ENCODE measurements at places on chromosomes 7 and 10. TPM values are rescaled to one million over a fixed set of nuclear protein-coding genes. Genes with fewer than 3 reads are reported as not detected.

Gene LRIT1
- 3.6 TPM for total RNA-seq

Gene ANKRD22
- total RNA-seq = 1.4 TPM

DNA sequence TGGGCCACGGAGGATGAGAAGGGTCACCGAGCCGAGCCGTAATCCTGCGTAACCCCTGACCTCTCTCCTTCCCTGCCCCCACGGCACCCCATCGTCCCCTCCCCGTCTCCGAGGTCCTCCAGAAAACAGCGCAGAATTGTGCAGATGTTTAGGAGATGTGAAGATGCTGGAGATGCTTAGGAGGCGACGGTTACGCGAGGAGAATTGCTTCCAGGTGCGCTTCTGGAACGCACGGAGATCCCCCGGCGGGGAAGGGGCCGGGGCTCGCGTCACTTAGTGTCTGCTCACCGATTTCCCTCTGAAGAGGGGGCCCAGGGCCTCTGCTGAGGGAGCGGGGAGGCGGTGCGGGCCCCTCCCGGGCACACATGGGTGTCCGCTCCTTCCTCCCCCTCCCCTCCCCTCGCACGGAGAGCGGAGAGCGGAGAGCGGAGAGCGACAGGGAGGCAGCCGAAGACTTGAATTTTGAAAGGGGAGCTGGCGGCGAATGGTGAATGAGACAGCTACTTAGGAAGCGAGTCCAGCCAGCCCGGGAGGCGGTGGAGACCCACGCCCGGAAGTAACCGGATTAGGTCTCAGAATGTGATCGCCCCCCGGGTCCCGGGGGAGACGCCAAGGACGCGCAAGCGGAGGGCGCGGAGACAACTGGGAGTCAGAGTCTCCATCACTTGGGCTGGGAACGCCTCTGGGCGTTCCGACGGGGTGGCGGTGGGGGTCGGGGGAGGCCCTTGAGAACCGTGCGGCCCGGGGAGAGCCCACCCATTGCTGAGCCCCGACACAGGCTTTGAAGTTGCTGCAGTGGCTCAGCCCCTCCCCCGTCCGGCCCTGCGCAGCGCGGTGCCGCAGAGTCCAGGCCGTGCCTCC, 8.7 kb upstream of the EN2 start:
- no peak for DNase-seq

DNA sequence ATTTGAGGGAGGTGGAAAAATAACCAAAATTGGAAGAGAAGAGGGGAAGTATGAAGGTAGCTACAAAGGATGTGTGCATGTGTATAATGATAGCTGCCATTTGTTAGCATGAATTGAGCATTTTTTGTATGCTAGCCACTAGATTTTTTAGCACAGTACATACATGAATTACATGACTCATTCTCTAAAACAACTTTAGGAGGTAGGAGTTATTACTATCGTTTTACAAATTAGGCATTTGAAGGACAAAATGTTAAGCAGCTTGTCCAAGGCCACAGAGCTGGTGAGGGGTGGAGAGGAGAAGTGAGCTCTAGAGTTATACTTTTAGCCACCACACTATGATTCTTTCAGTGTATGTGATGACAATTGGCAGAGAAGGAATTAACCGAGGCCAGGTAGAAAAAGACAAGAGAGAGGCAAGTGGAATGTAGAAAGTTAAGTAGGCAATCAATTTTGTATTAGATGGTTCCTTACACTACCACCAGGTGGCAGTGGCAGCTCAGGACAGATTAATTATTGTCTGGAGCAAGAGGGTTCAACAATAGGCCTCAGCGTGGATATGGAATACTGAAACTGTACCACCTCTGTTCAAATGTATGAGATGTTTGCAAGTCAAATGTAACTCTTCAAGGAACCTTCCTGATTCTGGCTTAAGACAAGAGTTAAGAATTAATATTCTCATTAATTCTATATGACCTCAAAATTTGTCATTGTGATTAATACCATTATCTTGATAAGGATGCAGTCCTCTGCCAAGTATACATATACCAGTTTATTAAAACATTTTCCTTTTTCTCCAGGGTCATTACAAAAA, 128.0 kb downstream of the MBL2 start:
- DNase-seq = peak; percentile 39

- no peak for DNase-seq
Measured at GRCh38 chr10:26879744-26880143, 19.0 kb upstream of the ABI1 start.

GRCh38 chr7:106064771-106065574, 47.1 kb downstream of the SYPL1 start:
- DNase-seq = peak; percentile 95

- peak; percentile 40 for DNase-seq
Measured at GRCh38 chr7:143988976-143989745, 11.0 kb upstream of the OR6B1 start.

DNA sequence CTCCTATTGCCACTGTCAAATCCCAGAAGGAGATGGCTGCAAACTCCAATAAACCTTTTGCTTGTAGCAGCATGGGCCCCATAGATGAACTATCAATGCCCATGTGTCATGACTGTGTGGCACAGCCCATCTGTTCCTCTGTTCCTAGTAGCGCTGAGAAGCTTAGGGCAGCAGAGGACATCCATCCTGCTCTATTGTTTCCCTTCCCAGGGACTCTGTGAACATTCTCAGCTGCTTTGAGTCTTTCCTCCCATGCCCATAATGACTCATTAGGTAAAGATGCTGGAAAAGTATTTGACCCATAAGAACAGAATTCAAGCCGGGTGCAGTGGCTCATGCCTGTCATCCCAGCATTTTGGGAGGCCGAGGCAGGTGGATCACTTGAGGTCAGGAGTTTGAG, 28.3 kb downstream of the STMP1 start:
- no peak for DNase-seq

DNA sequence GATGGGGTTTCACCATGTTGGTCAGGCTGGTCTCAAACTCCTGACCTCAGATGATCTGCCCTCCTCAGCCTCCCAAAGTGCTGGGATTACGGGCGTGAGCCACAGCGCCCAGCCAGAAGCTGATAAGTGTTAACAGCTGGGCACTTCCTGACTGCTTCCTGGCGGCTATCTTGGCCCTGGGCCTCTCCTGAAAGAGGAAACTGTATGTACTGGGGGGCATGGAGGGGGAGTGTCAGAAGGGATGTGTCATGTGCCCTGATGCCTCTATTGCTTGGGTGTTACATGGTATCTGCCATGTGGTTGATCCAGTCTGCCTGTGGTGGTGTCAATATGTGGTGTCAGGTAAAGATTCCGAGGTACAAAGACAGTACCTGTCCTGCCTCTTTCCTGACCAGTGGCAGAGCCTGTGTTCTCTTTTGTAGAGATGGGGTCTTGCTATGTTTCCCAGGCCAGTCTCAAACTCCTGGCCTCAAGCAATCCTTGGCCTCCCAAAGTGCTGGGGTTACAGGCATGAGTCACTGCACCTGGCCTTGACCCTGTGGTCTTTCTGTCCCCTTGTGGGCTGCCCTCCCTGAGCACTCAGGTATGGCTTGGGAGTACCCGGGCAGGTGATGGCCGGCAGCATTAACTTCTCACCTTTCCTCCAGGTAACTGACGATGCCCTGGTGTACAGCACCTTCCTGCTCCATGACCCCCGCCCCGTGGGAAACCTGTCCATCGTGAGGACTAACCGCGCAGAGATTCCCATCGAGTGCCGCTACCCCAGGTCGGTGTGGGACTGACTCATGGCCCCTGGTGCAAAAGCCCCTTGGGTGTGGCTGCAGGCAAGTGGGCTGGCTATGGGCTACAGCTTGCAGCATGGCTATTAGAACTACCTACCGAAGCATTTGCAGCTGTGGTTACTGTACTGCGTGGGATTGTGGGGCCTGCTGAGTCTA, 4.4 kb downstream of the ZP3 start:
- DNase-seq = peak; percentile 23

DNA sequence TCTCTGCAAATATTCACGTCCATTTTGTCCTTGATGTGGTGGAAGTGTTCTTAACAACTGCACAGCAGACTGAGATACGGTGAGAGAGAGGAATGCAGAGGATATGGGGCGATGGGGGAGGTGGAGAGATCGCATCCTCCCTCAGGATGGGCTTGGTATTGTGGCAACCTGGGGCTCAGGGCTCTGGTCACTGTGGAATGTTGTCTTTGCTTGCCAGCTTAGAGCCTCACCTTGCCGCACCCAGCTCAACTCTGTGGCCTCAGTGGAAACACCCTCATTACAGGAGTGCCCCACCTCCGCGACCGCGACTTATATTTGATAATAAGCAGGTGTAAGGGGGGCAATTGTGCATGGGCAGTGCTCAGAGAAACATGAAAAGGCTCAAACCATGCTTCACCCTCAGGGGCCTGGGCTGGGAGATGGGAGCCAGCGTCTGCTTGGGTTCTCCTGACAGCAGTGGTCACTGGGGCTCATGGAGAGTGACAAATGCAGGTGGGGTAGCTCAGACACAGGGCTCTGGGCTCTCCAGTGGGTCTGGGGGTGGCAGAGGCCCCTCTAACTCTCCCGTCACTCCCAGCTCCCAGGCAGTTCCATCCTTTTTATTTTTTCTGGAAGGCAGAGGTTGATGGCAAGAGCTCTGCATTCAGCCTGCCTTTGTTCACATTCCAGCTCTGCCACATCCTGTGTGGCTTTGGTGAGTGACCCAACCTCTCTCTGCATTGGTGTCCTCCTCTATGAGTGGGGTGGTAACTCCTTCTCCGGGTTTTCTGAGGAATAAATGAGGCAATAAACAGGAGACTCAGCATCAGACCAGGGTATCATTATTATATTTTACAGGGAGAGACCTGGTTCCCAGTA, 43.1 kb upstream of the EMX2 start:
- no peak for DNase-seq

DNA sequence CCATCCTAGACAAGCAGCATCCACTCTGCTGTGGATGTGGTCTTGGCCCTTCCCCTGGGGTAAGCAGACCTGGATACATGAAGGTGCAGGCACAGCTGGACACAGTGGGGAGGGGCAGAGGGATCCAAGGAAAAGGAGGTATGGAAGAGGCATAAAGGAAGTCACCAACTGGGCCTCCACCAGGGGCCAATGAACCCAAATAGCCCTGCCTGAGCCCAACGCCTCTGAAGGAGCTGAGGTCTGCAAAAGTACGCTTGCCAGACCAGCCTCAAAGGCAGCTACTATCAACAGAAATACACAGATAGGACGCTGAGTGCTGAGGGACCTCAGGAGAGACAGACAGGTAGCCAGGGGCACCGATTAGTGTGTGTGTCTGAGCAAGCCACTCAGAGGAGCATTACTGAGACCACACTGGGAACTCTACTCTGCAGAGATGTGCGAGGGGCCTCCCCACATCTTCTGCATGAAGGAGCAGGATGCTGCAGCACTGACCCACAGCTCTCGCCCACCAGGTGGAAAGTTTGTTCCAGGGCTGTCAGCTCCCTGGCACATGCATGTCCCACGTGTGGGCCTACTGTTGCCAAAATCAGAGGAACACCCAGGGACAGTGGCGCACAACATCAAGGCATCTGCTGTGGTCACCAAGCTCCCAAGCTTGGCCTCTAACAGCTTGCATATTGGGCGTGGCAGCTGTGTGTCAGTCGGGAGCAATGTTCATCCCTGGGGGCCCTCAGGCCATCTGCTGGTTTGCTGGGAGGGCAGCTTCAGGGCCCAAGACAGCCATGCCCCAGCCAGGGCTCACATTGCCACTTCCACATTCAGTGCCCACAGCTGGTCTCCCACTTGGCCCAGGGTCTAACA, 40.0 kb downstream of the MKI67 start:
- no peak for DNase-seq

DNA sequence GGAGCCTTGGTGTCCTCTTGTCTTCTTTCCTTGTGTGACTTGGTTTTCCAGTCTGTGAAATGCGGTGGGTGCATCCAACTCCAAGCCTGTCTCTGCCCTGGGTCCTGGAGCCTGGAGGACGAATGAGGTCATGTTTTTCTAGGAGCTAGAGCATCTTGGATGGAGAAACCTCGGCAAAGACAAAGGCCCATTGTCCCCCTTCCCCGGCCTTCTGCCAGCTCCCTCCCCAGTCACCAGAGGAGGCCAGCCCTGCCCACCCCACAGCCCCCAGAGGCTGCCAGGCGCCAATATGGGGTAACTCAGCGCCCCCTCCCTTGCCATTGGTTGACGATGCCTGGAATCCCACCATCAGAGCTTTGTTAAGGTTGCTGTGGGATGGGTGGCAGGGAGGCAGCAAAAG, 40.4 kb downstream of the KCTD7 start:
- no peak for DNase-seq

All from umbilical cord (tissue), 2 donors.